ENCODE measurements at places on chromosomes 1 and 21.

DNA sequence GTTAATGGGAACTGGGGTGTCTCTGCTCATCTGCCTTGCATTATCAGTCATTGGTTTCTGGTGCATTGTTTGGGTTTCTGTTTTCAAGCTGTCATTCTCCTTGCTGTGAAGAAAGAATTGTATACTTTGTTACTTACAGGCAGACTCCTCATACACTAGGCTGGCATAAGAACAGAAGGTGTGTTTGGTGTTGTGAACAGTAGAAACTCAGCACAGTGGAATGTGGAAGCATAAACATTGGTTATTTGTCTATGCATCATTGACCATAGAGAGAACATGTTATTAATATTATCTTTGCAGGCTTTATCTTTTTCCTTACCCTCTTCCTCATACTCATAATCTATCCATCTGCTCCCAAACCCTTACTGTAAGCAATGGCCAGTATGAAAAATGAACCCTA, 18.2 kb downstream of the C1orf87 start:
- DNase-seq, result no peak

DNA sequence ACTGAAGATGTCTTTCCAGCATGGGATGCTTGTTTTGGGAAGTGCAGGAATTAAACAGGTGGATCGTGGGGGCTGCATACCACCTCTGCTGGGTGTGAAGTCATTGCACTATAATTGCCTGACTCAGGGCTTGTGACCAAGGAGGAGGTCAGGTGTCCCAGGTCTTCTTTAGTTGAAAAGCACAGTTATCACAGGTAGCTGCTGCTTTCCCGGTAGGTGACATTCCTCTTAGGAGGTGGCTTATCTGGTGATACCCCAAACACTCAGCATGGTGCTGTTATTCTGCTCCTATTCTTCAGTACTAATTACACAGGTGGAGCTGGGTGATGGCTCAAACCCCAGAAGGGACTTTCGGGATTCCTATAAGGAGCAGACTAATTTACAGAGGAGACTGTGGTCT, 320.3 kb upstream of the PLXNA2 start:
- no peak for DNase-seq

DNA sequence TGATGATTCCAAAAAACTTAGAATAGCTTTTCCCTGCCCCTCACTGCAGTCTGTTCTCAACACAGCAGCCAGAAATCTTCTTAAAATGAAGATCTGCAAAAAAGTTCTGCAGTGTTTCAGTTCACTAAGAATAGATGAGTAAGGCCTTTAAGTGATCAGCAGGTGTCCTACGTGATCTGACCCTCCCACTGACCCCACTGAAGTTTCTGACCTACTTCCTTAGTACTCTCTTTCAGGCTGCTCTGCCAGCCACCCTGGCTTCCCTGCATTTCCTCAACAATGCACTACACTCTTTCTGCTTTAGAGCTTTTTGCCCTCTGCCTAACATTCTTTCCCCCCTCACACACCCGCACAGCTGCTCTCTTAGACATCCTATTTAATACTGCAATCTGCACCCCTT, 182.5 kb downstream of the AKT3 start:
- no peak for DNase-seq

DNA sequence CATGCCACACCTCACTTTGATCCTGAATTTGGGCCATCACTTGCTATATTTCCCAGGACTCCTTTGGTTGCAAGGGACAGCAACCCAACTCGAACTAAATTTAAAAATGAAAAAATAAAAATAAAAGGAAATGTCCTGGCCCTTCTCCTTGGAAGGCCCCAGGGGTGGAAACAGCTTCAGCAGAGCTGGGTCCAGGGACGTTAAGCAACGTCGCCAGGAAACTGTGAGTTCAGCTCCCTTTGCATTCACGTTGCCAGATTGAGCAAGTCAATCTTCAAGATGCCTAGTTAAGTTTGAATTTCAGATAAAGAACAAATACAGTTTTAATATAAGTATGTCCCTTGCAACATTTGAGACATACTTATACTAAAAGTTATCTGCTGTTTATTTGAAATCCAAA, 14.6 kb upstream of the SPSB1 start:
- no peak for DNase-seq

DNA sequence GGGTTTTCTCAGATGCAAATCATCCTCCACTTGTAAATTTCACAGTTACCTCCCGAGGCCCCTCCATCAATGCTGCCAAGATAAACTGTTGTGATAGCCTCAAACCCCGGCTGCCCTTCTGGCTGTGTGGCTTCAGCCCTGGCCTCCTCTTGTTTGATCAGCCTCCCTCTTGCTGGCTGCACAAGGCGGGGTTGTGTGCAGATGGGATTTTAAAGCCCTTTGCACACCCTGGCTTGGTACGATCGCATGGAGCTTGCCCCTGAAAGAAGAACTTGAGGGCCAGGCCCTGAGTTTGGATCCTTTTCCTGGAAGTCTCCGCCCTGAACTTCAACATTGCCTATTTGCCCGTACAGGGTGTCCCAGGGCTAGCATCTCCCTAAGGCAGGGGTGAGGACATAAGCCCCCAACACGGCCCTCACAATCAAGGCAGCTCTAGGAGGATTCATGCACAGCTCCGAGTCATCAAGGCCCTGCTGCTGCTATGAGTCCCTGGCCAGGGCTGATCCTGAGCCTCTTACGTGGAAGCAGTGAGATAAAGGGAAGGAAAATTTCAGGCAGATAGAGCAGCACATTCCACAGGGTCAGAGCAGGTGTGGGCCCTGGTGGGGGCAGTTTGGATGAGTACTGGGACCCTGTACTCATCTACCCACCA, 181.2 kb upstream of the VAMP3 start:
- no peak for DNase-seq

GRCh38 chr1:97137862-97138514, 416.4 kb downstream of the PTBP2 start:
- no peak for DNase-seq

DNA sequence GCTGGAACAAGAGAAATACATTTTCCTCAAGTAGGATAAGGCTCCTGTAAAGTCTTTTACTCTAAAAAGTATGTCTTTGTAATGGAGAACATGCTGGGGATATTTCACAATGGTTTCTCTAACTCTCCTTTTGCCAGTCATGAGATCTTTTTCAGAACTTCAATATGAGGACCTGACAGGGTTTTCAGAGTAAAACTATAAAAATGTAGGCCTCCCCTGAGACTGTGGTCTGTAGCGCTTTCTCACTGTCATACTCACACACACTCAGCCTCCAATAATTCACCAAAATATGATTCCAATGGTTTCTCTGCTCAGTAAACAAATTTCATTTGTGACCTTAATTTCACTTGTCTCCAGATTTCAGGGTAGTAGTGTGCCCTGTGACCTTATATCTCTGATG, 440.1 kb upstream of the PTBP2 start:
- DNase-seq, result no peak

- DNase-seq, result peak; percentile 16
Measured at GRCh38 chr1:77313491-77313890, 31.7 kb downstream of the AK5 start.

GRCh38 chr1:241627453-241628259, 12.5 kb downstream of the CHML start:
- DNase-seq, result peak; percentile 7

DNA sequence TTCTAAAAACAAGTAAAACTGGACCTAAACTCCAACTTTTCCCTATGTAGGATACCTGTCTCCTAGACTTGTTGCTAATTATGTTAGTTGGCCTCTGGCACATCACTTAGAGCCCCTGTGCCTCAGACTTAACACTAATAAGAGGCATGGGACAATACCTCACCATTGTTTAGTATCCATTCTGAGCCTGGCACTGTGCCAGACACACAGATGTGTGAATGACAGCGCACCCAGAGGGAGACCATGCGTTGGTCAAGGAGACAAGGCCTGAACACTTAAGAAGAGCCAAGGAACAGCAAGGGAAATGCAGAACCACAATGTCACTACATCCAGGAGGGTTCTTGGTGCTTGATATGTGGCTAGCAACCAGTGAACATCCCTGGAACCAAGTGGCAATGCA, 189.1 kb downstream of the FGGY start:
- DNase-seq, result no peak

GRCh38 chr1:95021805-95022643, 50.7 kb downstream of the ALG14 start:
- DNase-seq, result no peak

GRCh38 chr21:44874497-44875315, 1.2 kb upstream of the PTTG1IP start:
- peak; percentile 32 for DNase-seq

DNA sequence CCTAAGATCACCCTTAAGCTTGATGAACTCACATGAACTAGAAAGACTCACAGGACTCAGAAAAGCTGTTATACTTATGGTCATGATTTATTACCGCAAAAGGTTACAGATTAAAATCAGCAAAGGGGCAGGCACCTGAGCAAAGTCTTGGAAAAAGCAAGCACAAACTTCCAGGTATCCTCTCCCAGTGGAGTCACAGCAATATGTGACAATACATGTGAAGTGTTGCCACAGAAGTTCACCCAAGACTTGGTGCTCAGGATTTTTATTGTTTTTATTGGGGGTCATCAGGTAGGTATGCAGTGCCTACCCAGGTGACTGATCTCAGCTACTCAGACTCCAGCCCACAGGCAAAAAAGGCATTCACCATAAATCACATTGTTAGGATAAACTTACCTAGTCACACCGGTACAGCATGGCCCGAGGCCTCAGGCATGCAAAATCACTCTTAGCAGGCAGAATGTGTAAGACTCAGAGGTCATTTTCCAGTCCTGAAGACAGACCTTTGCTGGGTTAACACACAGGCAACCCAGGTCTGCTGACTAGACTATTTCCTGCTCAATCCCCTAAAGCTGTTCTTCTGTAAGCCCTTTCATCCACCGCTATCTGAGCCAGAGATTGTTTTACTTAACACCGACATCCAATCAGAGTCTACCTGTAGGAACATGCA, 55.6 kb downstream of the SSX2IP start:
- DNase-seq, result no peak

DNA sequence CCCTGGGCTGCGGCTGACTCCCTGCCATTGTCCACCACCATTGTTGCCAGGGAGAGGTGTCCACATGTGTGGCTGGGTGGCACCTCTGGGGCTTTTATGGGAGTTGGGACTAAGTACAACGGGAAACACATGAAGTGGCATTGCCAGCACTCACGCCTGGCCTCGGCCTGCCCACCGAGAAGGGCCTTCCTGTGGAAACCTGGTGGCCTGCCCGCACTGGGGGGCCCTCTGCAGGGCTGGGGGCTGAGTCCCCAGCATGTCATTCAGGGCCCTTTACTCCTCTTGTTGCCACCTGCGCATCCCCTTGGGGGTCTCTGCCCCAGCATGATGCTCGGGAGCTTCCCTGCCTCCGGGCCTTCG, 35.5 kb upstream of the RUNX3 start:
- no peak for DNase-seq

DNA sequence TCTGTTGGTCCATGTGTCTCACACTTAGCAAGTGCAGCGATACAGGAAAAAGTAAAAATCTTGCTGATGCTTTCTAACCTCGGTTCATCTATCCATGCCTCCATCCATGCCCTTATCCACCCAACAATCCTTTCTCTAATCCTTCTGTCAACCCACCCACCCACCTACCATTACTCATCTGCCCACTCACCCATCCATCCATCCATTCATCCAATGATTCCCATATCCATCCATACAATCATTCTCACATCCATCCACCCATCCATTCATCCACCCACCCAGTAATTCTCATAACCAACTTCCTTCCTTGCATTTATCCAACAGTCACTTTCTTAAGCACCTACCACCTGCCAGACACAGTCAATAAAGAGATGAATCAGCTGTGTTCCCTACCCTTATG, 6.1 kb upstream of the IGSF21 start:
- no peak for DNase-seq

DNA sequence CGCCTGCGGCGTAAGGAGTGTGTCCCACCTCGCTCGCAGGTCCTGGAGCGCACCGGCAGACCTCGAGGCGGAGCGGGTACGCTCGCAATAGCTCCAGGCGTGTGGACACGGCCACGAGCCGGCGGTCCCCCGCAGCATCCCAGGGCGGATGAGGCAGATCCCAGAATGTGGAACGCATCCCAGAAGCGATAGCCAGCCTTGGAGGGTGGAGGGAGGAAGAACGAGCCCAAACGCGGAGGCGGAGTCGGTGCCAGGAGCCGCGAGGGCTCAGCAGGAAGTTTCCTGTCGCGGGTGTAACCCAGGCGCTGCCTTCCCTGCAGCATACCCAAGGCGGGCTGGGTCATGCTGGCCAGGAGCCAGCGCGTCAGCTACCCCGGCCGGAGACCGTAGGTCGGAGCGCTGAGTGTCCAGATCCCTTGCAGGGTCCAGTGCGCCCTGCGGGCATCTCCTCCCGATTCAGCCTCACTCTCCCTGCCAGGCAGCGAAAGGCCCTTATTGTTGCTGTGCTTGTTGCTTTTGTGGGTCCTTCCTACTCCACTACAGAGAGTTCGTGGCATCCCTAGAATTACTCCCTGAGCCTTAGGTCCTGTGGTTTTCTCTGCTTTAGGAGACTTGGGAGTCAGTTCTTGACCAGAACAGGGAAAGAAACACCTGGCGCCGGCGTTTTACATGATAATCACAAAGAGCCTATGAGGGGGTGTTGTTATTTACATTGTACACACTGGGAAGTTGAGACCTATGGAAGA, 27.7 kb downstream of the STYXL2 start:
- peak; percentile 33 for DNase-seq

DNA sequence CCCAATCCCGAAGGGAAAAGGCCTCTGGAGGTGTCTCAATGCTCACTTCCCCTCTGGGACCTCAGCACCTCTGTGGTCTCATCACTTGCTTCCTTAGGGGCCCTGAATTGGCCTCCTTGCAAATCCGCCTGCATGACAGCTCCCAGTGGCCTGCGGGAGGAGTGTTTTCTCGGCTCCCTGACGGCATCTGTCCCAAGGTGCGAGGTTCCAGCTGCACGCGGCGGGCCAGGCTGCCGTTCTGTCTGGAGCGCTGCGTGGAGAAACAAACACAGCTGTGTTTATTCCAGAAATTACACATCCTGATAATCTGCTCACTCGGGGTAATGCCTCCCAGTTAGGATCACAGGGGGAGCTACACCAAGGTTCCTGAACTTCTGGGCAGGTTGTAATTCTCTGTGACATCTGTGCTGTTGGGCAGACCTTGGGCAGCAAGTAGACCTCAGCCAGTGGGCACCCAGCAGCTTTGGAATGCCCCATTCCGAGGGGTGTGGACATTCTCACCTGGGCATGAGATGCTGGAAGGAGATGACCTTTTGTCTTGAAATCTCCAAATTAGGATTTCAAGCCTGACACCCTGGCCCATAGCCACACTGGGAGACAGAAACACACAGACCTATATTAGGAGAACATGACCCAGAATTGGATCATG, 18.2 kb downstream of the EPHB2 start:
- DNase-seq, result no peak

- no peak for DNase-seq
Measured at GRCh38 chr1:42037586-42037985, 115.6 kb upstream of the GUCA2B start.

GRCh38 chr1:116514708-116515525, 55.9 kb downstream of the CD58 start:
- peak; percentile 23 for DNase-seq

- DNase-seq, result no peak
Measured at GRCh38 chr1:175976865-175977642, 230.0 kb downstream of the COP1 start.

GRCh38 chr1:229149435-229149834, 121.5 kb upstream of the RAB4A start:
- DNase-seq, result no peak
